ENCODE measurements at places on chromosomes 16 and 17. TPM values are rescaled to one million over a fixed set of nuclear protein-coding genes. Genes with fewer than 3 reads are reported as not detected.

RAP1GAP2 gene
- total RNA-seq = 49.7 TPM

DNA sequence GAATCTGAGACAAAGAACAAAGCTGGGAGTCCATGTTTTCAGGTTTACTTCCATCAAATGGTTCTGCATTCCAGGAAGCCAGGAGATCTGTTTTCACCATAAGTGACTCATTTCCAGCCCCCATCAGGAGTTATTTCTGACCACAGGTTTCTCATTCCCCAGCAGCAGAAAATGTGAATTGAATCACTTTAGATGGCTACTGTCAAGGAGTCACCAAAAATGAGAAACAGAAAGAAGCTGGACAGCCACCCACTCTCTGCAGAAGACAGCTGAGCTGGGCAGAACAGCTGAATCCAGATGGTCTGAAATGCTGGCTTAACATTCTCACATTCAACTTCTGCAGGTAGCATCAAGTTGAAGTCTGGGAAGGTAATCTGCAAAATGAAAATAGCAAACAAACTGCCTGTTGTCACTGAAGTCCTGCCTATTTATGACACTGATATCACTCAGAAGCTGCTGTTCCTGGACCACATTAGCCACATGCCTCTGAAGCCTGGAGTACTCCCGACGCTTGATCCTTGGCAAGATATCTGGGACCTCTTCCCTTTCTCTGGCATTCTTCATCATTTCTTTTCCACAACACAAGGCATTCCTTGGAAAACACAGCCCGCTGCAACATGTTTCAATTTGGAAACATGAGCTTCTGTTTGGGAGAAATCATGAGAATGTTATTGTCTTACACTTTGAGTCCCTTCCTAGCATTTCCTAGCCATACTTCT, 15.3 kb downstream of the CCL11 start:
- no peak for DNase-seq

HEATR9 gene
- total RNA-seq = not detected

MRPS23 gene
- 46.9 TPM for total RNA-seq

GRCh38 chr16:84847564-84848355, 28.0 kb downstream of the CRISPLD2 start:
- DNase-seq = no peak

DNA sequence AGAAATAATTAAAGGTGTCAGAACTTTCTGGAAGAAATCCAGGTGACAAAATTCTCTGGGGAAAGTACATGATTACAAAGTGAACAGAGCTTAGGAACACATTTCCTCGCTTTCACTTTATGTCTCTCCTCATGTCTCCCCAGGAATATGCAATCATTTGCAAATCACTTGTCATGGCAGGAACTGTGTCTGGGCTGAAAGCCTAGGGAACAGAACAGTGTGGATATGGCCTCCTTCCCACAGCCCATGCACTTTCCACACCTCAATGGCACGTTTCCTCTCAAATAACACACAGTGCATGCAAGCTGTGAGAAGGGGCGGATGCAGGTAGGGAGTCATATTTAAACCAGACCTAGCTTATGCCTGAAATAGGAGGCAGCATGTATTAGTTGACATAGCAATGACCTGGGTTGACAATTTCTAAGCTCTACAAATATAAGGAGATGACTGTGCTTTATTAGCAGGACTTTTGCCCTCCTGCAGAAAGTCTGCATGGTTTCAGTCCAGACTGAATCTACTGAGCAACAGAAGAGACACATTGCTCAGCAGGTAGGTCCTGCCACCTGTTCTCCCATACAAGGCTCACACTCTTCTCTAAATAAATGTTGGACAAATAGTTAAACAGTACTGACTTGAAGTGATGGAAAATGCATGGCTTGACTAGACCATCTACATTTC, 236.0 kb upstream of the ELAC2 start:
- no peak for DNase-seq

DNA sequence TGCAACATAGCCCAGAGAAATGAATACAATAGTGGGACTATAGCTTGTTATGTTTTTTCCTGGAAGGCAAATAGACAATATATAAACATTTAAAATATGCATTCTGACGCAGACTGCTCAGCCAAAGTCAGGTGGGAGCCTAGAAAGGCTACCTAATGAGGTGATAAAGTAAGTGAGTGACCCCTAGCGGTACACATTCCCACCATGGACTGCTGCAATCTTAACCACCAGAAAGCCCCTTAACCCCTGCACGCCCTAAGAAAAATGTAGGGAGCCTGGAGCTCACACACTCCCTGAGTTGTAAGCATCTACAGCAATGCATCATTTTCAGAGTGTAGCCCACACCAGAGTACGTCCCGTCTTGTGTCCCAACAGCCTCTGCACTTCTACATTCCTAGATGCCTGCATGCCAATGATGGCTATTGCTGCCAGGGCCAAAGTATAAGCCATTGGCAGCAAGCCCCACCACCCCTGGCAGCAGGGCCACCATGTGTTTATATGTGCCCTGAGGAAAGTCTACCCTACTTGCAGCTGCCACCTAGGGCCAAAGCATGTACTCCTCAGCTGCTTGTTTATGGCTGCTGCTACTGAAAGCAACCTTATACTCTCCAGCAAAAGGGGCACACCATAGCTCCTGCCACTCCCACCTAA, 127.6 kb downstream of the KIF2B start:
- DNase-seq = no peak

DNA sequence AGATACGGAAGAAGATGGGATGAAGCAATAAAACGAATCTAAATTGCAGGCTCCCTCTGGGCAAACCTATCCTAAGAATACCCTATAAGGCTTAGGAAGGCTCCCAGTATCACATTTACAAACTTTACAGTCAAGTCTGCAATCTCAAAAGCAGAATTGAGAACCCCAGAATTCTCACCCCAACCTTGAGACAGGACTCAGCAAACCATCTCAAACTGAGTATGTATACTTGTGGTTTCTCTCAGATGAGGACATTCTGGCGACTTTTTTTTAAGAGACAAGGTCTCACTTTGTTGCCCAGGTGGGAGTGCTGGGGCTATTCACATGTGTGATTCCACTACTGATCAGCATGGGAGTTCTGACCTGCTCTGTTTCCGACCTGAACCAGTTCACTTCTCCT, 19.3 kb upstream of the ITGA2B start:
- DNase-seq = no peak

DNA sequence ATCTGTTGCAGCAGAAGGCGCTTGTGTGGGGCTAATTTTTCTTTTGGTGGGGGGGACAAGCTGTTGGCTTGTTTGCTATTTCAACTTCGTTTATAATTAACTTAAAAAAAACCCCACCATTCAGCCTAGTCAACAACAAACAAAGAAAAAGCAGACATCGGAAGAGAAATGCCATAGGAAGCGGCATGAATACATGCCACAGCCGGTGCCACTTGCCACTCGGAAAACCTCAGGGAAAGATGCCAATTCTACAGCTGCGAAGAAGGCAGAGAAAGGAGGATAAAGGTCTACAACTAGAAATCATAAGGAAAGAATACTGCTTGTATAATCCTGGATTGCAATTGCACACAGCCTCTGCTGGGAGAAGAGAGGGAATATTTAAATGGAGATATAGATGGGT, 254.4 kb upstream of the PMFBP1 start:
- no peak for DNase-seq

GRCh38 chr17:75242461-75243042, 18.9 kb downstream of the GGA3 start:
- DNase-seq = no peak

GRCh38 chr16:56289862-56290261, 98.6 kb downstream of the GNAO1 start:
- no peak for DNase-seq

GRCh38 chr16:65068151-65068740, 53.6 kb downstream of the CDH11 start:
- DNase-seq = no peak

DNA sequence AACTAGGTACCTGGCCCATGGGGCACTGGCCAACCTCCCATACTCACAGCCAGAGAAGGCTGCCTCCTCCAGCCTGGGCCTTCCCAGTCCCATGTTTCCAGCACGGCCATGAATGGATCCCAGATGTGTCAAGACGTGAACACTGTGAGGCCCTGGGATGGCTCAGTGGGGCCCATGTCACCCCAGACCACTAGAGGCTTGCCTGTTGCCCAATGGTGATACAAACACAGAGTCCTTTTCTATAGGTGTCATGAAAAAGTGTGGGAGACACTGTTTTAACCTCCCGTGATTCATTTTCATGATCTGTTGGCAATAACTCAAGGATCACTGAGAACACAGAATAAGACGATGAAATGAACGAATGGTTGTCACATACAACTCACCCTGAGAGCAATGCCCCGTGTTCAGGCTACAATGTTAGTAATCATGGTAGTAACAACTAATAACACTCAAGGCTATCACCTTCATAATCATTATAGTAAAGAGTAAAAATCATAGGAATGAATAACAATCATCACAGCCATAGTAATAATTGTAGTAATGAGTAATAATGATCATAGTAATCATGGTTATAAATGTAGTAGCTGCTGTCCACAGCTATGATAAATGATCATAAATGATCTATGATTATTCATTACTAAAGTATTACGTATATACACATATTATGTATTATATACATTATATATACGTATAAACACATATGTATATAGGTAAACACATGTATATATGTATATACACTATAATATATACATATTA, 64.0 kb downstream of the DYNLRB2 start:
- no peak for DNase-seq

DNA sequence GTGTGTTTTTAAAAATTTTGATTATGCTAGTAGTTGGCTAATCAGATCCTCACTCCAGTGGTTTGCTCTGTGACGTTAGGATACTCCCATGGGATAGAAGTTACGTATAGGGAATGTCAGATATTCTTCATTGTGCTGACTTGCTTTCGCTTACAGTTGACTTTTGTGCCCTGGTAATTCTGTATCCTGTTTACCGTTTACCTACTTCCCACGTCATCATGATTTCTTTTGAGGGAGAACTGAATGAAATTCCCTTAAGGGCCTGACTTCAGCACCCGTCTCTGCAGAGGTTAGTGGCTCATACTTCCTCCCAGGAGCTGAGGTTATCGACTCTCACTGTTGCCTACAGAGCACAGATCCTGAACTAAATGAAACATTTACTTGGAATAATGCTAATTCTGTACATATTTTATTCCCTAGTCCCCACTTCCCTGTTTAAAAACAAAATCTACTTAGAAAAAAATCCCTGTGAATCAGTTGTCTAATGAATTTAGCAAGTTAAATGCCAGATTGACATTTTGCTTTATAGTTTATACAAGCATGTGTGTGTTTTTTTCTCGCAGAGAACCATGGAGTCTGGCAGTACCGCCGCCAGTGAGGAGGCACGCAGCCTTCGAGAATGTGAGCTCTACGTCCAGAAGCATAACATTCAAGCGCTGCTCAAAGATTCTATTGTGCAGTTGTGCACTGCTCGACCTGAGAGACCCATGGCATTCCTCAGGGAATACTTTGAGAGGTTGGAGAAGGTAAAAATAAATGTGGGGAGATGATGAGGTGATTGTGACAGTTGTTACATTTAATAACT, 2.8 kb downstream of the PRKAR1A start:
- no peak for DNase-seq

SLC5A10 gene
- total RNA-seq = not detected

- no peak for DNase-seq
Observed at GRCh38 chr17:76683921-76684745, 26.6 kb downstream of the MXRA7 start.

IL32 gene
- total RNA-seq = 44.1 TPM

NTN1 gene
- 17.4 TPM for total RNA-seq

DNA sequence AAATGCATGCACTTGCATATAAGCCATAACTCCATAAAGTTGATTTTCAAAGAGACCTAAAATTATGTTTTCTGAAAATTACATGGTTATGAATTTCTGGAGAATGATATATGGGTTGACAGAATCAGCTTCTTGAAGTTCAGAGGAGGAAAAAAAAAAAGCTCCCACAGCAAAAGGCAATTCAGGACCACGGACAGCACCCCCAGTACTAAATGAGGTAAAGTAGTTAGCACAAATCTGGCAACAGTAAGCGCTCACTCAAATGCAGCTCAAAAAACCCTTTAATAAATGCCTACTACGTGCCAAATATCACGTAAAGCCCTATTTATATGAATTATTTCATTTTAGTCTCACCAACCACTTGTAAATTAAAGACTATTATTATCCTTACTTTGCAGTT, 135.2 kb downstream of the SHISA9 start:
- DNase-seq = no peak

GRCh38 chr17:7511108-7511507, 26.9 kb downstream of the POLR2A start:
- DNase-seq = no peak

GRCh38 chr17:33381201-33381600, 88.1 kb upstream of the ASIC2 start:
- no peak for DNase-seq

- no peak for DNase-seq
Observed at GRCh38 chr17:82864713-82865248, 25.0 kb upstream of the ZNF750 start.

DNA sequence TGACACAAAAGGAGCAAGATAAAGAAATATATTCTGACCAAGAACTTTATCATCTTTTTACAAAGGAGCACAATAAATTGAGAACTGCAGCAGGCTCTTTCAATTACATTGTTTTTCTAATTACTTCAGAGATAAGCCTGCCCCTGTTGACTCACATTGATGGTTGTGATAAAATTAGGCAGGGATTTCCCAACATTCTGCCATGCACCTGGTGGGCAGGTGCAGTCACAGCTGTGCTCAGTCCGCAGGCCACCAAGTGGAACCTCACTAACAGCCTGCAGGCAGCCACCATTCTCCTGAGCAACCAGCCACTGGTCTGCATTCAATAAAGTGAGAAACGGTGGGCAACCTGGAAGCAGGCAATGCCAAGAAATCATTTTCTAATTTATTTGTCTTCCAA, 5.1 kb downstream of the FANCA start:
- DNase-seq = no peak

DNA sequence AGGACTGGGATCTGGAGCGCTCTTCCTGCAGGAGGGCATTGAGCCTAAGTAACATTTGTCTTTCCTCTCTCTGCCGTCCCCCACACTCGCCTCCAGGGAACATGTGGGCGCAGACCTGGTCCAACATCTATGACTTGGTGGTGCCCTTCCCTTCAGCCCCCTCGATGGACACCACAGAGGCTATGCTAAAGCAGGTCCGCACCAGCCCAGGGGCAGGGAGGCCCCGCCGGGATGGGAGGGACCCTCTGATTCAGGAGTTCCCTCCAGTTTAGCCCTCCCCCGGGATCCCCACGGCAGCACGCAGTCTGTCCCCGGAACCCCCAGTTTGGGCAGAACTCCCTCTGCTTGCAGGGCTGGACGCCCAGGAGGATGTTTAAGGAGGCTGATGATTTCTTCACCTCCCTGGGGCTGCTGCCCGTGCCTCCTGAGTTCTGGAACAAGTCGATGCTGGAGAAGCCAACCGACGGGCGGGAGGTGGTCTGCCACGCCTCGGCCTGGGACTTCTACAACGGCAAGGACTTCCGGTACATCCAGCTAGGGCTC, 14.1 kb downstream of the ACE start:
- no peak for DNase-seq

- no peak for DNase-seq
Observed at GRCh38 chr17:44539673-44540072, 17.6 kb upstream of the FZD2 start.

GRCh38 chr16:24999088-24999670, 16.0 kb downstream of the ARHGAP17 start:
- no peak for DNase-seq

Data from type B pancreatic cell (in vitro differentiated cells).